ENCODE measurements at places on chromosomes 12 and 14.

- no peak for DNase-seq
These were observed 23.4 kb downstream of the MARK3 start for GRCh38 chr14:103408491-103409155.

- DNase-seq = no peak
These were observed 66.1 kb downstream of the ABCD2 start for GRCh38 chr12:39553476-39553875.

GRCh38 chr14:72543341-72543740, 350.6 kb downstream of the DPF3 start:
- DNase-seq = no peak

- no peak for DNase-seq
These were observed 670 bp downstream of the DYRK2 start for GRCh38 chr12:67649261-67649569.

DNA sequence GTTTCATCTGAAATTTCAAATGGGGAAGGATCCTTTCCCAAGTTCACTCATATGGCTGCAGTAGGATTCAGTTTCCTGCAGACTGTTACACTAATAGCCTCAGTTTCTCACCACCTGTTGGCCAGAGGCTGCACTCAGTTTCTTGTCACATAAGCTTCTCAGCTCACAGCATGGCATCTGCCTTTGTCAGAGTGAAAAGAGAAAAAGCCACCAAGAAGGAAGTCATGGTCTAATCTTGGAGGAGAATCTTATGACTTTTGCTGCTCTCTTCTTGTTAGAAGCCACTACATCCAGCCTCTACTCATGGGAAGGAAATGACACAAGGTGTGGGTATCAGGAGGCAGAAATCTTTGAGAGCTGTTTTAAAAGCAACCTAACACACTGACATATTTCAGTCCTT, 39.4 kb upstream of the BTG1 start:
- DNase-seq = no peak

- no peak for DNase-seq
These were observed 164.3 kb downstream of the GRIN2B start for GRCh38 chr12:13817131-13817530.

DNA sequence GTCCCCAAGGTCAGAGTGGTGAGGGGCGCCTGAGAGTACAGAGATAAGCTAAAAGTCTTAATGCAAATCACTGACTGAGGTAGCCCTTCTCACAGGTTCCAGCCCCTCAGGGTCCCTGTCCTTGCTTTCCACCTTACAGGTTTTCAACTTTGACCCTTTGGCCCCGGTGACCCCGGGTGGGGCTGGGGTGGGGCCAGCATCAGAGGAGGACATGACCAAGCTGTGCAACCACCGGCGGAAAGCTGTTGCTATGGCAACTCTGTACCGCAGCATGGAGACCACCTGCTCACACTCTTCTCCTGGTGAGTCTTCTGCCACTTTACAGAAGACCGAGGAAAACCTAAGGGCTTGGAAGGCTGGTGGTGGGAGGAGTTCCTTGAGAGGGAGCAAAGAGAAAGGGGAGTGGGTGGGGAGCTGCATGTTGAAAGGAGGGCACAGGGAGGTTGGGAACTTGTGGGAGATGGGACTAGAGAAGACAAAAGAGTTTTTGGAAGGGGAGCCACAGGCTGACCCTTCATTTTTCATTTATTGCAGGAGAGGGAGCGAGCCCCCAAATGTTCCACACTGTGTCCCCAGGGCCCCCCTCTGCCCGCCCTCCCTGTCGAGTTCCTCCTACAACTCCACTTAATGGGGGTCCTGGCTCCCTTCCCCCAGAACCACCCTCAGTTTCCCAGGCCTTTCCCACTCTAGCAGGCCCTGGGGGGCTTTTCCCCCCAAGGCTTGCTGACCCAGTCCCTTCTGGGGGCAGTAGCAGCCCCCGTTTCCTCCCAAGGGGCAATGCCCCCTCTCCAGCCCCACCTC, 2.4 kb downstream of the MBD6 start:
- no peak for DNase-seq

- DNase-seq = no peak
These were observed 37.5 kb upstream of the DAAM1 start for GRCh38 chr14:59150990-59151389.

DNA sequence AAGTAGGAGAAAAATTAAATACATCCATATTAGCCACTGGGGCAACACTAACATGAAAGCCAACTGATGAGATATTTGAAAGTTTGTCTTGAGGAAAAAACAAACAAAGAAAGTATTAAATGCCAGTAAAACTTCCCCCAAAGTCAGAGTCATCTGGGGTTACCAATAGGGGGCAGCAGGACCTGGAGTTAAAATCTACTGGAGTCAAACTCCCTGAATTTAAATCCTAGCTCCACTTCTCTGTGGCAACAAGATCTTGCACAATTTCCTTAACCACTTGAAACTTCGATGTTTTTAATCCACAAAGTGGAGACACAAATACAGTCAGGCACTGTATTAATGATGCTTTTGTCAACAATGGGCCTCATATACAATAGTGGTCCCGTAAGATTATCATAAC, 14.4 kb downstream of the PLEKHG7 start:
- DNase-seq = peak; percentile 37
